ENCODE measurements at places on chromosomes 4 and X.

GRCh38 chrX:42119076-42119475 is 195.7 kb upstream of the CASK start:
- DNase-seq: no peak

- DNase-seq: no peak
These were observed 9.9 kb upstream of the SLC25A6 start for GRCh38 chrX:1401611-1402430.

DNA sequence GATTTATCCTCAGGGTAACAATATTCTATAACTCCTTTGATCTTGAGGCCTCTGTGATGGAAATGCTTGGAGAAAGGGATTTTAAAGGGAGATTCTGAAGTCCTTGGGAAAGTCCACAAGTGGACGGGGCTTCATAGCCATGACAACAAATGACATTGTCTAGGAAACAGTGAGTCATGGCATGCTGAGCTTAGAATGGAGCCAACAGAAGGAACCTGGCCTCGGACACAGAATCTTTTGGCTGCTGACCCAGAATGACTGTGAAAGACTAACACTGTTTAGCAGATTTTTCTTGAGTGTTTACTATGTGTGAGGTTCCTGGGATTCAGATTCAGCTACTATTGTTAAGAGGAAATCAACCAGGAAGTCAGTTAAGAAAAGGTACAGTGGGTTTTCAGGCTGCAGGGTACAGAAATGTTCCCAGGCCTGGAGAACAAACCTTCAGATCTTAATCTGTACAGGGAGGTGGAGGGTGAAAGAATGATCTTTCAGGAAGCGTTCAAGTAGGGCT is 18.1 kb upstream of the CXCL2 start:
- DNase-seq: no peak

GRCh38 chr4:145735347-145735675 is 55.4 kb downstream of the C4orf51 start:
- DNase-seq: no peak

DNA sequence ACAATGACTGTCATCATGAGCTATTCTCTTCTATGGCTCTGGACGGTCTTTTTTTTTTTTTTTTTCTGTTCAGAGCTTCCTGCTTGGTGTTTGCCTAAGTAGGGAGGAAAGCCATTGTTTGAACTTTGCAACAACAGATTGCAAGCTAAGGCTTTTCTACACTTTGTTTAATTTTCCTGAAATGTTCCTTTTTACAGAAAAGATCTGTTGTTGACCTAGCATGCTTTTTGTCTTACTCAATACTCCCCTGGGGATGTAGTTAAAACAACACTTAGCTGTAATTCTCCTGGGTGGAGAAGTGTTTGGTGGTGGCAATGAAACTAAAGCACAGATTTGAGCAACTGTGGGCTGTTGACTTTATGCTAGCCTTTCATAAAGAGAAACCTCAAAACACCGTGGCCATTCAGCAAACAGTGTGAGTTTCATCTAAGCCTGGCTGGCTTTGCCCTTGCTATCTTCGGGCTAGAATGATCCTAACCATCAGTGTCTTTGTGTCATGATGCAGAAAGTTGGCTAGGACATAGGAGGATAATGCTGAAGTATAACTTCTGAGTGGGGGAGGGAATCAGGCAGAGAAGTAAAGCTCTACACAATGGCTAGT is 110.5 kb downstream of the ANXA3 start:
- DNase-seq: no peak

DNA sequence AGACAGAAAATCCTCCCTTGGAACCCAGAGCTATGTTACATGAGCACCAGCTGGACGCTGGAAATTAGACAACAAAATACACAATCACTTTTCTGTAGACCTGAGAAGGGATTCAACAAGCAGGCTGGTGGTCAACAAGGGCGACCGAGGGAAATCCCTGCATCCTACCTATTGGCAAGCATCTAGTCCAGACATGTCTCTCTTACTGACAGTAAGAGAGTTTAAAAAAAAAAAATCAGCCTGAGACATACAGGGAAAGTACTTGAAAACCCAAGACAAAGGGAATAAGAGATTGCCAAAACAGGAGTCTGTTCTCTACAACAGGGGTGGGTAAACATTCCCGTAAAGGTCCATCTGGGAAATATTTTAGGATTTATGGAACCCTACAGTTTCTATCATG is 108.0 kb downstream of the KDR start:
- DNase-seq: no peak

DNA sequence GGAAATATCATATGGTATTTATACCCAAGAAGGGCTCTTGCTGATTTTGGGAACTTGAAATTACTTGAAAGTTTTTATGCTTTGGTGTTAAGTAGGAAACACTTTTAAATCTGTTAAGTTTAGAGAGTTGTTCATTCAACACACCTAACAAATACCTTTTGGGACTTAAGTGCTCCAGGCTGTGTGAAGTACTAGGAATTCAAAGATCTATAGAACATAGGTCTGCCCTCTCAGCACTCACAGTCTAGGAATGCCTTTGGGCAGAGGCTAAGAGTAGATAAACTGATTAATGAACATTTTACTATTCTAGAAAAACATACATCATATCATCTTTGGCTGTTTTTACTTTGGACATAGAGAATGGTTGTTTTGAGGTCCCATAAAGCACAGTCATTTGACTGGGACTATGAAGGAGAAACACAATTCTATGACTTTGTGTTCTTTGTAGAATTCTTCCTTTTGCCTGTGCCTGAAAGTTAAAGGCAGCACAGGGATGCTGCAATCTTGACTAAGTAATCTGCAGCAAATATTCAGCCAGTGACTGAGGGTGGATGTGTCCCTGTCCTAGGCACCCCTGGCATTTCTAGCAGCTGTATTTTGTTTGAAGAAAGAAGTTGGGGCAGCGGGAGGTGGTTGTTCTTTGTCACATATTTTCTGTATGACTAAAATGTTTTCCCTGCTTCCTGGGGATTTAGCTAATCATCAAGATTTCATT is 8.3 kb downstream of the BMP3 start:
- no peak for DNase-seq

DNA sequence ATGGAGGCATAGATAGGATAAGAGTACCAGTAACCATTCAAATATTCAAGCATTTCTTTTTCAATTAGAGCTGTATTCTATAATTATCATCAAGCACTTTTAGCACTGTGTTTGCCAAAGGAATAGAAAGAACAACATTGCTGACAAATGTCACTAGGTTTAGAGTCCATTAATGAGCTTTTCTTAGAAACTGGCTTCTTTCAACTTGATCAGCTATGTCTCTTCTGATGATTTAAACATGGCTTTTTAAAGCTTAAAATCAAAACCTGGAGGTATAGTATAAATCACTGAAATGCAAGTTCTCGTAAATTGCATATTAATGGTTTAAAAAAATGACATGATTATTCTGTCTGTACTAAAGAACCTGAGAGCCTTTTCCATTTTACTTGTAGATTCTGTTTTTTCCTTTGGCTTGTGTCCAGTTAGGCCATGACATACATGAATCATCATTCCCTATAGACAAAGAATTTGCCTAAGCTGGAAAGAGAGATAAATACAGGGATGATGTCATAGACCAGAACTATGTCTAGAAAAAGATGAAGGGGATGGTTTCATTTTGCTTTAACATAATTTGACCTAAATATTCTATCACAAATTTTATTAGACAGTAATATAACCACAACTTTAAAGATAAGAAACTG is 340.1 kb upstream of the CTSO start:
- no peak for DNase-seq

DNA sequence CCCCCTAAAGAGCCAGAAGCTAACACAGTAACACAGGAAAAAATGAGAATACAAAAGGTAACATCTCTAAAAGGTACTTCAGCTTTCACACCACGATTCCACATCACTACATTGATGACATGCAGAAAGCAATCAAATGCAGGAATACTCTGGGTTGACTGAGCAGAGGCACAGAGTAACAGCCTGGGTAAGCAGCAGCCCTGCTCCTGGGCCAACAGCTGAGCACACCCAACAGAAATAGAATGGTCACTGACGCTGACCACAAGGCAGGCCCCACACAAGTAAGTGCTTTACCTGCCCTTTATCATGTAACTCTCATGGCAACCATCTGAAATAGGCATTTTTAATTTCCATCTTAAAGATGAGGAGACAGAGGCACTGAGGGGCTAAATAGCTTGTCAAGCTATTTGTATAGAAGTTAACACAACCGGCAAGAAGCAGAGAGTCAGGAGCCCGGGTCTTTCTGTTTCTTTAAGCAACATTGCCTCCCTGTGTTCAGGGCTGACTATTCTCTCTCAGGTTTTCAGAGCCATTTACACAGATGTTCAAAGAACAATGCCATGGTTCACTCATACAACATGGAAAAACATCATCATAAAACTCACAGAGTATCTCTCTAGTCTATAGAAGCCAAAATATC is 168.9 kb downstream of the ZNF674 start:
- no peak for DNase-seq

DNA sequence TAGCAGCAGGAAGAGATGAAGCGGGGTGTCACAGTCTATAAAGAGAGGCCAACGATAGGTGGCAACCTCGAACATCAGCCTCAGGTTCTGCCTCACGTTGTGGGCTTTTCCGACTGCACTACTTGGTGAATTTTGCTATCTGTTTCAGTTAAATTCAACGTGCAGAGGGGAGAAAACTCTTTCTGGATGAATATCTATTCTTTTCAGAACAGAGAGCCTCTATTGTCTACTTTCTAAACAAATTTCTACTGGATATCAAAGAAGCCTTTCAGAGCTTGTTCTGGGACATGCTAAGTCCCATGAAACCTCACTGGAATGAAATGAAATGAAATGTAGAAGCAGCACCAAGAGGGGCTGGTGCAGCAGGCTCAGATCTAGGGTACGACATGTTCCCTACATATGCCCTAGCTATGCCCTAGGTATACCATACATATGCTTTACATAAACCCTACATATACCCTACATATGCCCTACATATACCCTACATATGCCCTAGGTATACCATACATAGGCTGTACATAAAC is 116.5 kb upstream of the TRIM2 start:
- no peak for DNase-seq

DNA sequence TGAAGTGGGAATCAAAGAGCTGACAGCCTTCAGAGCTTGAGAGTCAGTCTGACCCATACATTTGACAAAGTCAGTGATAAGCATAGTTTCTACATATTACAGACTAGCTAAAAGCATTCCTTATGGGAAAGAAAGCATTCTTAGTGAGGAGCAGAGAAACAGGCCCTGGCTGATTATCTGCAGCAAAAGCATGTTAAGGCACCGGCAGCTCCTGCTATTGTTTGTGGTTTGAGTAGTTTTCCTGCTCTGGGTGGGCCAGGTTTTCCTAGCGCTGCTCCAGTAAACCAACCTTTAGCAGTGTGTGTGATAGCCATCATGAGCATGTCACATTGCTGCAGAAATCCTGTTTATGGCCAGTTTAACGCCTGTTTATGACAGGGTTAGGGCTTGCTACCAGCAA is 51.6 kb upstream of the WDR1 start:
- DNase-seq: no peak

DNA sequence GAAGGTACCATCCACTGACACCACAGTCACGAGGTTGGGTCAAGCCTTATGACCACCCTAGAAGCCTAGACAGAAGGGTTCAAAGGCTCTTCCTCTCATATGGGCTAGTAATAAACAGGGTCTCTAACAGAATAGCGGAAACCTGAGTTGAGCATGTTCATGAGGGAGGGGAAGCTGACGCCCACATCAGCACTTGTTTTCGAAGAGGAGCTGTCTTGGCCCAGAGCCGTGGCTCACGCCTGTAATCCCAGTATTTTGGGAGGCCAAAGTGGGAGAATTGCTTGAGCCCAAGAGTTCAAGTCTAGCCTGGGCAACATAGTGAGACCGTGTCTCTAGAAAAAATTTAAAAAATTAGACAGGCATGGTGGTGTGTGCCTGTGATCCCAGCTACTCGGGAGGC is 21.5 kb upstream of the TMSB4X start:
- DNase-seq: no peak

DNA sequence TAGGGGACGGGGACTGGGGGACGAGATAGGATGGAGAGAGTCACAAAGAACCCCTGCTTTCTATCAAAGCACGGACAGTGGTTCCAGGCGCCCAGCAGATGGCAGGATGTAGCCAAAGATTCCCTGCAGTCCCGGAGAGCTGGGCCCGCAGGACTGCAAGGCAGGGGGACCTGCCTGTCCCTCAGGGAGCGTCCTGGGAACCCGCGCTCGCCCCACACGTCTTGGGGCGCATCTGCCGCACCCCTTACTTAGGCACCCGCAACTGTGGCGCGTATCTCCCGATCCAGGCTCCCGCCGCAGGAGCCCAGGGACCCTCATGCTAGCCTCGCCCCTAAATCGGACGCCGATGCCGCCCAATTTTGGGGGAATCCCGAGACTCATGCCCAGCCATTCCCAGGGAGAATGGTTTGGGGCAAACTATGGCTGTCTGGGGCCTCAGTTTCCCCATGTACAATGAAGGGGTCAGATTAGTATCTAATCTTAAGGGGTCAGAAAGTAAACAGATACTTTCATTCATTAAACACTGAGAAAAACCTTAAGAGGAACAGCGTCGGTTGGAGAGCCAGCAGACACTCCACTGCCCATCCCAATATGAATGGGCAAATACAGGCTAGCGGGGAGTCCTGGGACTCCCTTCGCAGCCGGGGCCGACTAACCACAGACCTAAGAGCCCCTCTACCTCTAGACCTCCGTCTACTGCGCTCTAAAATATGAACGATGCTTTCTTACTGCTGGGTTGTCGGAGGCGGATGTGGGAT is 581 bp upstream of the STK32B start:
- DNase-seq: no peak

GRCh38 chr4:143581331-143581946 is 67.9 kb downstream of the SMARCA5 start:
- no peak for DNase-seq

DNA sequence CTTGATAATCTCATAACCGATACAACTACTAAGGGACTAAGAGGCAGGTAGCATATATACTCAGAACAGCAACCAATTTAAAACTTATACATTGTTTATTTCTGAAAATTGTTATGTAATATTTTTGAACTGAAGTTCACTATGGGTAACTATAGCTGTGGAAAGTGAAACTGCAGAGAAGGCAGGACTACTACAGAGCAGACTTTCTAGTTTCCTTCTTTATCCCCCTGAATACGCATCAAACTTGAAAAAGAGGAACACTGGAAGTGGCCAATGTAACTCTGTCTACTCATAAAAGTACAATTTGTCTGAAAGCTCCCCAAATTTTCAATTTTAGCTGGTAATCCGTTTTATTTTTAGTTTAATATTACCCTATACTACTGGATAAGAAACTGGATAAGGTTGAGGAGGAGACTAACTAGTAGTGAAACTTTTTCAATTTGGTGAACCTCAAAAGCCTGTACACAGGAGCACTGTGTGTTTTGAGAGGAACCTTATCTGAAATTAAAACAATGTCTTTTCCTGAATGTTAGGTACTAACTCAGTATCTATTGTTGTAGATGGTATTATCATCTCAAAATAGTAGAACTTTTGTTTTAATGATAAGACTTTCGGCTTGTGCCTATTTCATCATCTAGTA is 225.8 kb downstream of the GABRG1 start:
- no peak for DNase-seq

- DNase-seq: no peak
These were observed 152.6 kb upstream of the HAND2 start for GRCh38 chr4:173682609-173683008.

DNA sequence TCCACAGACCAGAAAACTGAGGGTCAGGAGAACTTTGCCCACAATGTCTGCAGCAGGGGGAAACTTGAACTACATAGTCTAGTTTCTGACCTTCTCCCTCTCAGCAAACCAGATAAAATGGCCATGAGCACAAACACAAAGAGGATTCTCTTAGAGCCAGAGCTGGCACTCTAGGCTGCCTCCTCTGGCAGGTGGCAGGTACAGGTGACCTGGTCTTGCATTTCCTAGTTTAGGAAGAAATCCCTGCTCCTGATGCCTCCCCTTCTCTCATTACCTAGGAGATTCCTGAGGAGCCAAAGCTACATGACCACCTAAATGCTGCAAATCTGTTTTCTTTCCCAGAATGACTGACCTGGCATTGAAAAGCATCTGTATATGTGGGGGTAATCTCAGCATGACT is 45.1 kb downstream of the ARHGEF9 start:
- DNase-seq: no peak

Data from stimulated activated CD8-positive, alpha-beta memory T cell treated with anti-CD3 and anti-CD28 coated beads, Interleukin-2, amount 100 ng/mL, for 1 hour (primary cell).